ENCODE measurements at places on chromosomes 12 and 14. TPM values are rescaled to one million over a fixed set of nuclear protein-coding genes. Genes with fewer than 3 reads are reported as not detected.

Gene LRRC10
- total RNA-seq, result not detected

Gene KIF5A
- 14.2 TPM for total RNA-seq

Gene RNASE1
- total RNA-seq, result 6.4 TPM

DNA sequence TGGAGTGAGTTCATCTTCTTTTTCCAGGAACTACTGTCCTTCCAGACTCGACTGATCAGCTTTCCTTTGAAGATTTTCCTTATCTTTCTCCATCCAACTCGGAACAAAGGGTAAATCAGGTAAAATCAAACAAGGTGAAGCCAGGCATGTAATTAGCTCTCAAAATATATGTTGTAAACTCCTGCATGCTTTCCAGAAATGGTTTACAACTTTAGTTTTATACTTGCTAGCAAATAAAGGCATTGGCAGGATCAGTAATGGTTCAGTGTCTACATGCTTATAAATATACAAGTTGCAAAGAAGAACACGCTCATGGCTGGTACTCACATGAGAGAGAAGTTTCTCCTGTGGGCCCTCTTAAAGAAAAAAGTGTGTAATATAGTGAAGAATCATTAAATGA is 102.5 kb downstream of the FSCB start:
- H3K36me3 ChIP-seq, result no peaks in the 10 kb centered on the region
- DNase-seq, result no peak
- no peak overlapping the region for H3K27ac ChIP-seq
- H3K27me3 ChIP-seq, result no peaks in the 10 kb centered on the region

GRCh38 chr12:24948420-24948756 is 513 bp downstream of the BCAT1 start:
- H3K4me3 ChIP-seq, result peak overlapping the region; percentile 69
- peak overlapping the region; percentile 90 for H3K27ac ChIP-seq
- DNase-seq, result peak; percentile 48
- H3K27me3 ChIP-seq, result no peaks in the 10 kb centered on the region
- H3K36me3 ChIP-seq, result peaks cover 28% of the 10 kb centered on the region
- peaks cover 48% of the 10 kb centered on the region for H3K4me1 ChIP-seq

DNA sequence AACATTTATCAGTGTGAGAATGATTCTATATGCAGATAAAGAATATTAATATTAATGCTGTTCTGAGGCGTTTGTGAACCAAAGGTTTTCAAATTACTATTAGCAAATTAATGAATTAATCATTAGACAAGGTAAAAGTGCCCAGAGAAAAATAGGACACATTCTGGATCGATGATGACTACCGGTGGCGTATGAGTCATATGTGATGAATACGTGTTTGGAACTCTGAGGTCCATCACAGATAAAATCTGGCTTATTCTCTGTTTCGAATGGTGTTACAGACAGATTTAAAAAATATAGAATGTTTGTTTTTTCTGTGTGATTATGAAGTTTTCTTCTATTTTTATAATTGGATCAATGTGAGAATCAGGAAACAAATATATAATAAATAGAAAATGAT is 79.2 kb upstream of the RTL1 start:
- H3K4me3 ChIP-seq, result no peak overlapping the region
- no peaks in the 10 kb centered on the region for H3K27me3 ChIP-seq
- DNase-seq, result no peak
- no peaks in the 10 kb centered on the region for H3K4me1 ChIP-seq
- no peak overlapping the region for H3K27ac ChIP-seq

DNA sequence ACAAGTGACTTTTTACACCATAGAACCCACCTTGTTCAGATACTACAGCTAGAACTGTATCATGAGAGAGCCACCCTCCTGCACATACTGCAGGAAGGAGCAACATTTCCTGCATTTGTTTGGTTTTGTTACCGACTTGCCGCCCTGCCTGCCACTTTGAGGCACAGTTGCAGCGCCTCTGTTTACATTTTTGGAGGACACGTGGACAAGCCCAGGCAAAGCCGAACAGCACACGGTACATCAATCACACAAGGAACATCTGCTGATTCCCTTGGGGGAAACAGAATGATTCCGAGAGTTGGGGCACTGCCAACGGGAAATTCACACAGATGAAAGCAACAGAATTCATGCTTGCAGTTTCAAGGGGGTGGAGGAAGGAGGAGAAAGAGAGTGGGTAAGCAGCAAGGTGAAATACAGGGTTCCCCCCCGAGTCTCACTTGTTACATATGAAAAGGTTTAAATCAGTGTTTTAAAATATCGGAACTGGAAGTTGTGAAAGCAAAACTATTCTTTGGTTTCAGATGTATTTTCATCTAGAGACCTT is 110.7 kb downstream of the BTG1 start:
- no peak overlapping the region for H3K4me3 ChIP-seq
- no peaks in the 10 kb centered on the region for H3K36me3 ChIP-seq
- H3K27ac ChIP-seq, result no peak overlapping the region
- DNase-seq, result peak; percentile 16
- H3K4me1 ChIP-seq, result peaks cover 15% of the 10 kb centered on the region

- no peak overlapping the region for H3K4me3 ChIP-seq
- H3K36me3 ChIP-seq, result peaks cover 29% of the 10 kb centered on the region
- no peak for DNase-seq
- no peaks in the 10 kb centered on the region for H3K27me3 ChIP-seq
- no peak overlapping the region for H3K27ac ChIP-seq
Observed at GRCh38 chr12:131975228-131975627, 25.5 kb downstream of the EP400 start.

DNA sequence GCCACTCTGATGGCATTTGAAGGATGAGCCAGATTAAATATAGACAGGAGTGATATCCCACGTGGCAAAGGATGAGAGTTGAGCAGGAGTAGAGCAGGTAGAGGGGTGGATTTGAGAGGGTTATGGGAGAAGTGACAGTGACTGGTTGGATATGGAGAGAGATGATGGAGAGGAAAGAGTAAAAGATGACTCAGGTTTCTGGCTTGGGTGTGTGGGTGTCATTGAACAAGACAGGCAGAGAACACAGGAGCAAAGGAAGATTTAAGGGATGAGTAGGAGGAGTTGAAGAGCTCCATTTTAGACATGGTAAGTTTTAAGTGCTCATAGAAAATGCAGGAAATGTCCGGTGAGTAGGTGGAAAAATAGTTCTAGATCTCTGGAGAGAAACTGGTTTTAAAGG is 136.9 kb downstream of the EGLN3 start:
- H3K27ac ChIP-seq, result no peak overlapping the region
- no peak overlapping the region for H3K4me3 ChIP-seq
- no peaks in the 10 kb centered on the region for H3K36me3 ChIP-seq
- H3K27me3 ChIP-seq, result no peaks in the 10 kb centered on the region
- peaks cover 31% of the 10 kb centered on the region for H3K4me1 ChIP-seq

- no peak overlapping the region for H3K27ac ChIP-seq
- H3K4me3 ChIP-seq, result no peak overlapping the region
- DNase-seq, result no peak
- H3K4me1 ChIP-seq, result peaks cover 5% of the 10 kb centered on the region
Observed at GRCh38 chr12:4164559-4165558, 108.7 kb upstream of the CCND2 start.

- H3K27me3 ChIP-seq, result no peaks in the 10 kb centered on the region
- no peak for DNase-seq
- H3K36me3 ChIP-seq, result no peaks in the 10 kb centered on the region
- H3K4me3 ChIP-seq, result no peak overlapping the region
- H3K4me1 ChIP-seq, result no peaks in the 10 kb centered on the region
Observed at GRCh38 chr14:75969891-75970290, 11.9 kb downstream of the TGFB3 start.

- H3K4me3 ChIP-seq, result no peak overlapping the region
Observed at GRCh38 chr14:69680297-69680696, 68.9 kb downstream of the SUSD6 start.

DNA sequence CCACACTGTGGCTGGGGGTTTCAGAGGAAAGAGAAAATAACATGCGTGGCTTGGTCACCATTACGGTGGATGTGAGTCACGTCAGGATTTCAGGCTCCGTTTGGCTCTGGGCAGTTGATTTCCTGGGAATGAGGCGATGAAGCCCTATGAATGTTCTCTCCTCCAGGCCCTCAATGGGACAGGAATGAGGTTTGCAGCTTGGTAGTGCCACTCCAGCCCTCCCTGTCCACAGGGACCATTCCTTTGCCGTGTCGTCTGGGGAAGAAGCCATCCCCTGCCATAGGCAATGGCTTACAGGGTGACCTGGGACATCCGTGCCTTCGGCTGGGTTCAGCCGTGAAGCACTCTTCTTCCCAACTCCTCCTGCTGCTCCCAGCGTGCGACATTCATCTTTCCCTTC is 95.0 kb downstream of the FBXL14 start:
- DNase-seq, result no peak
- no peaks in the 10 kb centered on the region for H3K36me3 ChIP-seq
- no peaks in the 10 kb centered on the region for H3K27me3 ChIP-seq
- H3K4me3 ChIP-seq, result no peak overlapping the region
- H3K27ac ChIP-seq, result peak overlapping the region; percentile 94

- no peaks in the 10 kb centered on the region for H3K27me3 ChIP-seq
- DNase-seq, result no peak
- no peak overlapping the region for H3K4me3 ChIP-seq
Observed at GRCh38 chr12:108173160-108173559, 44.1 kb downstream of the WSCD2 start.

DNA sequence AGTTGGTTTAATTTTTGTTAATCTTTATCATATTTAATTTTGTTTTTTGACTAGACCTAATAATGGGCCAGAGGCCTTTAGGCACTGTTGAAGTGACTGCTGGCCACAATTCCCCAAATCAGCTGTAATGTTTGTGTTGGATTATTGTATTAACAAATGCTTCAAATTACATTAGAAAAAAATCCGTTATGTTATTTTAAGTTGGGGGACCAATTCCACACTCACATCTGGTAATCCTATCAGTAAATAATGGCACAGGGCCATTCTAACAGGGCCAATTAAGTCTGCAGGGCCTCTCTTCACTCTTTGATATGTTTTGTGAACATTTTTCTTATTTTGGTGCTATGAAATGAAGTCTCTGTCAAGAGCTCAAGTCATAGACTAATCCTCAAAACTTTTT is 39.6 kb downstream of the CHST11 start:
- no peak overlapping the region for H3K27ac ChIP-seq
- H3K27me3 ChIP-seq, result no peaks in the 10 kb centered on the region
- peaks cover 17% of the 10 kb centered on the region for H3K36me3 ChIP-seq
- no peak for DNase-seq
- peaks cover 5% of the 10 kb centered on the region for H3K4me1 ChIP-seq

- H3K36me3 ChIP-seq, result no peaks in the 10 kb centered on the region
- peaks cover 5% of the 10 kb centered on the region for H3K27me3 ChIP-seq
- H3K27ac ChIP-seq, result no peak overlapping the region
- H3K4me3 ChIP-seq, result no peak overlapping the region
Observed at GRCh38 chr12:2336409-2336829, 283.6 kb downstream of the CACNA1C start.

DNA sequence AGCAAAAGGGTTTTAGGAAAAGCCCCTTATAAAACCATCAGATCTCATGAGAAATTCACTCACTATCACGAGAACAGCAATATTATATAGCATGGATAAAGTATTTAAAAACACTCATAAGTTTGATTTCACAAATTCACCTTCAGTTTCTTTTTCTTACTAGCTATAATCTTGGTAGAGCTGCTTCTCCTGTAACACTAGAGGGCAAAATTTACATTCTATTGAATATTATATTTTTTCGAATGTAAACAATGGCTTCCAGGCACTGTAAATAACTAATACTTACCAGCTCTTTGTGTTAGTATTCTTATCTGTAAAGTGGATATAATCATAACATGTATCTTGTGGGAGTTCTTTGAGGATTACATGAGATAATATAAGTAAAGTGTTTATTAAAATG is 259.6 kb downstream of the CCER1 start:
- H3K36me3 ChIP-seq, result no peaks in the 10 kb centered on the region
- DNase-seq, result no peak
- no peaks in the 10 kb centered on the region for H3K27me3 ChIP-seq
- H3K4me3 ChIP-seq, result no peak overlapping the region
- H3K4me1 ChIP-seq, result no peaks in the 10 kb centered on the region

DNA sequence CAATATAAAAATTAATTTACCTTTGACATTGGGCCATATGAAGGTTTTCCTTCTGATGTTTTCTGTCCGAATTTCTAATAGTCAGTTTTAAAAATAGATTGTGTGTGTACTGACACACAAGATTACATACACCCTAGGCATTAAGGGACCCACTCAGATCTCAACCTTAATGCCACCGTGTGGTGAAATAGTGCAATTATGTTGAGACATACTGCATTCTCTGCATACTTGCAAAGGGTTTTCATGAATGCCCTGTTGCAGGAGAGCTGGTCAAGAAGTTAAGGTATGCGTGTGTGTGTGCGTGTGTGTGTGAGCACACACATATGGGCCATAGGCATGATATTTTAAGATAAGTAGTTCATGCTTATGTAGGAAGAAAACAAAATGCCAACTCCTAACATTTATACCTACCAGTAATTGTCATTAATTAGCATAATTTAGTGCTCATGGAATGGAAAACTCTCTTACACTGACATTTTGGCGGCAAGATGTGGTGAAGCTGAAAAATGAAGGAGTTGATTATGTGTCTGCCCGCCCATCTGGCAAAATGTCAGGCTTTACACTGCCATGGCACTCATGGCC is 58.8 kb downstream of the PIK3C2G start:
- H3K27ac ChIP-seq, result no peak overlapping the region
- peak; percentile 2 for DNase-seq
- H3K27me3 ChIP-seq, result no peaks in the 10 kb centered on the region
- H3K36me3 ChIP-seq, result no peaks in the 10 kb centered on the region
- no peaks in the 10 kb centered on the region for H3K4me1 ChIP-seq

DNA sequence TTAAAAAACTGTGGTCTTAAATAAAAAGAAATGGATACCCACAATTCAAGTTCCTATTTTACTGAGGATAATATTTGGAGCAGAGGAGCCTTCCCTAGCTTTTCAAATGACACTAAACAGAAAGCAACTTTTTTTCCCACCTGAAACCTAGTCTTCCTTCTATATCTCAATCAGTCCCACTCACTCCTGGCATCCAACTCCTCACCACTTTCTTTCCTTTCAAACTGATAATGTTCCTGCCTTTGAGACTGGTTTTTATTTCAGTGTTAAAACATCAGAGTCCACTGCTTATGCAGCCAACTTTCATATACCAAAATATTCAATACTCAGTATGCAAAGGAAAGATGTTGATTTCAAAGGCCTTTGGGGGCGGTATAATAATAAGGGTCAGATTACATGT is 225.6 kb downstream of the GXYLT1 start:
- H3K27me3 ChIP-seq, result no peaks in the 10 kb centered on the region
- no peak overlapping the region for H3K27ac ChIP-seq
- H3K4me3 ChIP-seq, result no peak overlapping the region
- DNase-seq, result no peak

Data from K562 (cell line).